ENCODE measurements at places on chromosomes 7 and 10.
A peak's percentile ranks its signal among the peaks of the same experiment; 100 is the strongest.

GRCh38 chr10:113347508-113347907 lies 205.3 kb upstream of the HABP2 start:
- DNase-seq = peak; percentile 11

DNA sequence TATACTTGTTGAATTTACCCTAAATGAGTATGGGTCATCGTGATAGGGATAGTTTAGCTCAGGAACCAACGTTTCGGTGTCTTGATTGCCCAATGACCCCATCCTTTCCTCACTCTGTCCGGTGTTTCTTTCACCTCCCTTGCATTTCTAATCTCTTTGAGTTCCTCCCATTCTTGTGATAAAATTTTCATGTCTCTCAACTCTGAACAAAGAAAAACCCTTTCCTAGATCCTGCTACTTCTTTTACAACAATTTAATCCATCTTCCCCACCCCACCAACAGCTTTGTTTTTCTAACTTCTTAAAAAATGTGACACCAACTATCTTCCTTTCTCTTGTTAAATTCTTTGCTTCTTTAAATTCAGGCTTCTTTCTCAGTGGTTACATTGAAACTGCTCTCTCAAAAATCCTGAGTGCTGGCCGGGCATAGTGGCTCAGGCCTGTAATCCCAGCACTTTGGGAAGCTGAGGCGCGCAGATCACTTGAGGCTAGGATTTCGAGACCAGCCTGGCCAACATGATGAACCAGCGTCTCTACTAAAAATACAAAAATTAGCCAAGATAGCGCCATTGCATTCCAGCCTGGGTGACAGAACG lies 130.3 kb upstream of the MINDY3 start:
- no peak for DNase-seq

- DNase-seq = no peak
Observed at GRCh38 chr7:36526863-36527548, 137.3 kb downstream of the ANLN start.

DNA sequence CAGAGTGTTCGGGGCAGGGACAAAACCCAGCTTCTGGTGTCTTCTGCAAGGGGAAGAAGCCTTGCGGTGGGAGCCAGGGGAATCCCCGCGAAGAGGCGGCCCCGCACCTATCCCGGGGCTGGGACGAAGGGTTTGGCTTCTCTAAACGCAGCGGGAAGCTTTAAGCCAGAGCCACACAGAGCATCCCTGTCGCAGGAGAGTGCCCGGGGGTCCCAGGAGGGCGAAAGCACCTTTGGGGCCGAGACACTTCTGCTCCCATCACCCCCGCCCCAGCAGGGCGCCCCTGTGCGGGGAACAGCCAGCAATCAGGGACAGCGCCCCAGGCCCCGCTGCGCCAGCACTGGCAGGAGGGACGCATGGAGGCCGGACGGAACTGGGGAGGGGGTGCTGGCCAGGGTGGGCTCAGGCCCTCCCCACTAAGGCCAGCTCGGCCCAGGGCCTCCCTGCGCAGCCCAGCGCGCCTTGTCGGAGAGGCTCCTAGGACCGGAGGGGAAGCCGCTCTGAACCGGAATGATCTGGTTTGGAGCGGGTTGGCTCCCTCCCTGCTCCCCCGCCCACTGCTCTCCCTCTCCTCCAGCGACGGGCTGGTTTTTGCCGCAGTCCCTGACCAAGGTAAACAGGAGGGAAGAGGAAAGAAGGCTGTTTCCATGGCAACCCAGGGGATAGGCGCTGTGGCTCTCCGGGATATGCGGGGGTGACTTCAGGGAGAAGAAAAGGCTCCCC lies 63.9 kb downstream of the TMEM209 start:
- no peak for DNase-seq

All from LNCaP clone FGC (cell line).